Cerebellar cortex (tissue), 1 donor: ENCODE measurements at places on chromosomes 13 and 19.

GRCh38 chr19:58154287-58154678 is 3.7 kb upstream of the ZNF329 start:
- DNase-seq = peak; percentile 61

DNA sequence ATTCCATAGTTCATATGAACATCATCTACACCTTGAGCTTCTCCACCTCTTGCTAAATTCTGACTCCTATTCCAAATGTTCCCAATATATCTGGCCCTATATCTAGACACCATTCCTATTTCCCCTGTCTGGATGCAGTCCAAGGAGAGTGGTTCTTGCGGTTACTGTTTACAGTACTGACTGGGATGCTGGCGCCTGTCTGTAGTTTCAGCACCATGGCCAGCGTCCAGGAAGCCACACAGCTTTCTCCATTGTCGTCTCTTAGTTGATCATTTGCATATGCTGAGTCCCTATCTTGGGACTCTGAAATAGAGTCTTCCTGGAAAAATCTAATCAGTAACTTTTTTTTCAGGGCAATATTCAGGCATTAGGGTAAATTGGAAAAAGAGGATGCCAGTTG is 14.9 kb downstream of the LAIR2 start:
- DNase-seq = peak; percentile 1

GRCh38 chr13:59776924-59777690 is 386.6 kb downstream of the DIAPH3 start:
- DNase-seq = no peak

DNA sequence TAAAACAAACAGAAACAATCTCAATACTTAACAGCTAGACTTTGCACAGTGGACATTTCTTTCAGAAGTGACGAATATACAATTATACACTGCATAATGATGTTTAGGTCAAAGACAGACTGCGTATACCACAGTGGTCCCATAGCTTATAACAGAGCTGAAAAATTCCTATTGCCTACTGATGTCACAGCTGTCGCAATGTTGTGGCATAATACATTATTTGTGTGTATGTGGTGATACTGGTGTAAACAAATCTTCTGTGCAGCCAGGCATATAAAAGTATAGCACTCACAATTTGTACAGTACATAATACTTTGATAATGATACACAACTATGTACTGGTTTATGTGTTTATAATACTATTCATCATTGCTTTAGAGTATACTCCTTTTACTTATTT is 116.7 kb downstream of the TNFRSF19 start:
- no peak for DNase-seq

DNA sequence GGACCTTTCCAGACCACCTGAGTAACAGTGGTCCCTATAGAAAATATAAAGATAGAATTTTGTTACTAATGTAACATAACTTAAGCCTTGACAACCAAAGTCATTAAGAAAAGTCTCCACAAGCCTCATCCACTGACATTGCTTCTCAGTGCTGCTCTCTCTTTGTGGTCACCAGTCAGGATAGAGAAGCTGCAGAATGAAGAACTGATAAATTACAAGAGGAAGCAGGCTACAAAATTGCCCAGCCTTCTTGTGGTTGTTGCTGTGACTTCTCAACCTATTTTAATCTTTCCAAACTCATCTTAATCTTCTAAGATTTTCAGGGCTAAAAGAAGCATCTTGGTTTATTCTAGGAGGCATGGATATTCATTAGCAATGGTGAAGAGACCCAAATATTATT is 343.8 kb downstream of the MZT1 start:
- no peak for DNase-seq

DNA sequence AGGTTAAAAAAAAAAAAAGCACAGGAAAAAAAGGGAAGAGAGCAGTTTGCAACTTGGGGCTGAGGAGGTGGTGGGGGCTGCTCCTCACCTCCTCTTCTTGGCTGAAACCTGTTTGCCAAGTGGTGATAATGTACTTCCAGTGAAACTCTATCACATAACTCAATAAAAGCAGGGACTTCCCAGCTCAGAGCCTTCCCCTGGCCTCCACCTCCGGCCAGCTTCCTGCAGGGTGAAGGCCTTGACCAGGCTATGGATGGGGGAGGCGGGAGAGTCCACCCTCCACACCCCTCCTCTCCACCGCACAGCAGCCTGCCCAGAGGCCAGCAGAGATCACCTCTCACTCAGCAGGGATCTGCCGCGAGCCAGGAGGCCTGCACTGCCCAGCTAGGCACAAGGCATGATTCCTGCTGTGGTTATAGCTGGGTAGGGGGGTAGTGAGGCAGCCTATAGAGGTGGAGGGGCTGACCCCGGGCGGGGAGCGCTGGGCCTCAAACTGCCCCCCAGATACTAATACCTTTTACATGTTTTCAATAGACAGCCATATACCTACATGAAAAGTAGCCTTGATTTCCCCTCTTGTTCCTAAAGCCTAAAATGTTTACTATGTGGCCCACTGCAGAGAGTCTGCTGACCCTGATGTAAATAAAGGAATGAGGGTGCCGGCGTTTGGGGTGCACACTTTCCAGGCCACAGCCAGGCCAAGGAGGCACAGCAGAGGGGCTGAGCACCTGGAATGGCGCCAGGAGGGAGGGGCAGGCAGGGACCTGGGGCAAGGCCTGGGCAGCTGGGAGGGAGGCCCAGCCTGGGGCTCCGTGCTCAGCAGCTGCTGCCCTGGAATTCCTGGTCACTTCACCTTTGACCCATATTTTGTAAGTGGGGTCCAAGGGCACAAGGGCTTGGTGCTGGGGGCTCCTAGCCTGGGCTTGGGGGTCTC is 10.3 kb downstream of the ZNF787 start:
- no peak for DNase-seq

- no peak for DNase-seq
These were observed 23.3 kb downstream of the UFM1 start for GRCh38 chr13:38372820-38373383.

DNA sequence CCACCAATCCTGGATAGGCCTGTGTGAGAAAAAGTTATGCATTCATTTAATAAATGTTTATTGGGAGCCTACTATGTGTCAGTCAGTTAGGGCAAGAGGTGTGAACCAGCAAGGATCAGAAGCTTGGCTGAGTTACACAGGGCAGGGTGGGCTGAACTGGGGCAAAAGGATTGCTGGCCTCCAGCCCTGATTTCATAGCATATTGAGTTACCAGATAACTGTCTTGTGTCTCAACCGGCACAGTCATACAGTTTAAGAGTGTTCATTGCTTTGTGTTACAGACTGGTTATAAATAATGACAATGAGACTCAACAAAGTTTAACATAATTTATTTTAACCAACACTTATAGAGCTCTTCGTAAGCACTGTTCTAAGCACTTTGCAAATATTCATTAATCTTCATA is 253.8 kb downstream of the DLEU7 start:
- no peak for DNase-seq

GRCh38 chr13:112708560-112709240 is 18.9 kb downstream of the ATP11A start:
- no peak for DNase-seq

DNA sequence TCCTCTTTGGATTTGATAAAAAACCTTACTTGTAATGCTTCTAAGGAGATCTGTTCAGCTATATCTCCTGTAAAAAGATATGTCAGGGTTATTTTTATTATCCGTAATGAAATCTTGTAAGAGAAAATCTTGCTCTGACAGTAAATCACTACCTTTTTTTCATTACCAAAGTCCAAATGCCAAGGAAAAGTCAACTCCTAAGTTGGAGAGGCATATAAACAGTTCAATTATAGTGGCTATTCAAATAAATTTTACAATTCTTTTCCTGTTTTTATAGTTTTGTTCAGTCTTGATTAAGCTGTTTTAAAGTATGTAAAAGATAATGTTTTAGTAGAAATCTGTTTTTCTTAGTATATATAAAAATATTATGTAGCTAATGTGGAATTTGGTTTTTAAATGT is 9.0 kb downstream of the KCTD4 start:
- no peak for DNase-seq

DNA sequence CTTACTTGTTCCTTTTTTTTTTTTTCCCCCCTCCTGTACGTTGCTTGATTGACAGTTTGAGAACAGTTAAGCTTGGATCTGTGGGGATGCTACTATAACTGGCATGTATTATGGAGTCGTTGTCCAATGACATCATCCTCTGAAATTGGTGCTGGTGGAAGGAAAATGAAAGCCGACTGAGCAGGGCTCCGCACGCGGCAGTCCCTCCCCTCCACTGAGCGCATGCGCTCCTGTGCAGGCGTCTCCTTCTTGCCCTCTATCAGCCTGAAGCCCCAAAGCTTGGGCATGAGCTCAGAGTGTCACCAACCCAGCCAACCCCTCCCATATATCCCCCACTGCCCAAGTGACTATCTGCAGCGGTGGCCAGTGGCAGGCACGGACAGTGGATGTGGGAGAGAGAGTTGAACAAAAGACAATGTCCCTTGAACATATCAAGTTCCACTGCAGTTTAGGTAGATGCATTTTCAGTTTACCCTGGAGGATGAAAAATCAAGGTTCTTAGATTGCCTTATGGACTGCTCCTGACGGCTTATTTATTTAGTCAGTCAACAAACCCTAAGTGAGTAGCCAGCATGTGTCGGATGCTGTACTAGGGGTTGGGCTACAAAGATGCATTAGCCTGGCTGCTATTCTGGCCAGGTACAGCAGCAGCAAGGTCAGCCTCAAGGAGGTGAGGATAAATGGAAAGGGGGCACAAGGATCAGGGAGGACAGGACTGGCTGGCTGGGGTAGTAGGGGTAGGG is 20.8 kb downstream of the MBNL2 start:
- DNase-seq = no peak

DNA sequence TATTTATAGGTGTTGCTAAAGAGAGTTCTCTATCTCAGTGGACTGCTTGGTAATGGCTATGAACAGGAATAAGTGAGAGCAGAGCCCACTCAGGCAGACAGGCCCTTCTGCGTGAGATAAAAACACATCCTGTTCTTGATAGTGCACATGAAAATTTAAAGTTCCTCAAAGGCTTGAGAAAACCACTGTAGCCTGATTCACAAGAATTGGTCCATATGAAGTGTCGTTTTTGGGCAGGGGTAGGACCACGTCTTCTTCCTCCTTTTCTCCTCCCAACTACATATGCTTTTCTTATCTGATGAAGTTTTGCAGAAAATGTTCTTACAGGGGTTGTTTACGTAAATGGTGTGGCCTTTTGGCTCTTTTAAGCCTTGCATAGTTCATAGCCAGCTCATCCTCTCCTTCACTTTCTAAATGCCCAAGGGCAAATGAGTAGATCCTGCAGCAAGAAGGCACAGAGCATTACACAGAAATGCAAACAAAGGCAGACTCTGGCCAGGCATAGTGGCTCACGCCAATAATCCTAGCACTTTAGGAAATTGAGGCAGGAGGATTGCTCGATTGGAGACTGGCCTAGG is 53.8 kb downstream of the RNF6 start:
- DNase-seq = no peak

GRCh38 chr19:1366296-1366695 is 17.4 kb upstream of the NDUFS7 start:
- DNase-seq = no peak

- DNase-seq = no peak
These were observed 360 bp downstream of the DDX39A start for GRCh38 chr19:14418856-14419105.

DNA sequence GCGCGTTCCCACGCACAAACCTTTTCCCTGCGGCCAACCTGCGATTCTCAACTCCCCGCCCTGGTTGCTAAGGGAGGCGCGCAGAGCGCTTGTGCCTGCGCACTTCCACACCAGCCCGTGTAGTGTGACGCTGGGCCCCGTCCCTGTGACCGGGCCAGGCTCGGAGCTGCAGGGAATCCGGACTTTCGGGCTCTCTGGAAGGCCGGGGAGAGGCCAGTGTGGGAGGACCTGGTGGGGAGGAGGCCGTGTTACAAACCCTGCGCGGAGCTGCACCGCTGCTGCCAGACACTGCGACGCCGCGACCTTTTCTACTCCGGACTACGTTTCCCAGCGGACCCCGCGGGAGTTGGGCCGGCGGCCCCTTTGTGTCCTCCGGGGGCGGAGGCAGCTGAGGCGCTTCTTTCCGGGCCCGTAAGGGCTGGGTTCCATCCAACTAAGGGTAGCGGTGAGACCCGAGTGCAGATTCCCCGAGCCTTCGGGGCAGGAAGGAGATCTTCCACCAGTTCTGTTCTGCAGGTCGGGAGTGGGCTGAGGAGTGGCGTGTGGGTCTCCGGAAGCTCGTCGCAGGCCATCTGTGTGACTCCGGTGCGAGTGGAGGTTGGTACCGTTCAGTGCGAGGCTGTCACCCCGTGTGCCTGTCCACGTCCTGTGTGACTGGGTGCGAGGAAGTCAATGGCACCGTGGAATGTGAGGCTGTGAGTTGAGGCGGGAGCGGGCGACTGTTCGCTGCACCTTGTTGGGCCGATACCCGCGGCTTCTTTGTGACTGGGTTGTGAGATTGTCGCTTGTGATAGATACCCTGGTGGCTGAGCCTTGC is at the start of gene ZNF570:
Gene ZNF570 (plus strand): TSS at position 396 of the 817 bp plus-strand sequence. CDS start 999 bp downstream, outside the sequence.
- peak; percentile 86 for DNase-seq

DNA sequence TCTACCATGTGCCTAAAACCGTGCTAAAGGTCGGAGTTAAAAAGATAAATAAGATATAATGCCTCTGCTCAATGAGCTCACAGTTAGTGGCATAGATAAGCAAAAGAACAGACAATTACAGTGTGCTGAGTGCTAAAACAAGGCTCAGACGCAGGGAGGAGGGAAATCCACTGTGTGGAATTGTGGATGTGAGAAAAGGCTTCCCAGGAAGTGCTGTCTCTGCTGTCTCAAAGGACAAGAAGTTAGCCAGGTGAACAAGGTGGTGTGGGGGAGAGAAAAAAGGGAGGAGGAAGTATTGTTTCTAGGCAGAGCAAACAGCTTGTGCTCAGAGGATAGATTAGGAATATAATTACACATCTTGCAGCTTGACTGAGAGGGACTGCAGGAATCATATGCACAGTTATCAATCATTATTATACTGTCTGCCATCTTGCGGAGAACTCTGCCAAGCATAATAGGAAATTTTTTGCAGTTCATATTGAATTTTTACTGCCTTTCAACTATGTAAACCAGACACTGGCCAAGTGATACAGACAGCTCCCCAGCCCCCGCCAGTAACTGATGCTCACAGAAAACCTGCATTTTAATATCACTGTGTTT is 9.3 kb downstream of the C13orf42 start:
- no peak for DNase-seq

DNA sequence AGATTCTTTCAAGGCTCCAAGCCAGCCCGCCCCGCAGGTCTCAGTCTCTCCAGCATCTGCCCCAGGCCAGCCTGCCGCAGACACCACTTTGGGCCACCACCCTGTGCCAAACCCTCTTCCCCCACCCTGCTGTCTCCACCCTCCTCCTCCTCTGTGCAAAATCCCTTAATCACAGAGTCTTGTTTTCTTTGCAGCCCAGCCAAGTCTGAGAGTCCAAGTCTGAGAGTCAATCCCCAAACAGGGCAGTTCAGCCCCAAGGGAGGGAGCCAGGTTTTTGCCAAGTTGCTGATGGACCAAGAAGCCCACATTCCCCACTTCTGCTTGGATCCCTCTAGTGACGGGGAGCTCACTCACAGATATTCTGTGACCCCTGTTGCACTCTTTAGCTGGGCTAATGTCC is 3.1 kb downstream of the ADAMTS10 start:
- no peak for DNase-seq

GRCh38 chr19:2180881-2181632 is 17.3 kb downstream of the DOT1L start:
- DNase-seq = no peak
